T-helper 2 cell treated with Interferon-gamma antibody and Interleukin-4, amounts not matched to agents 5 μg/mL and 100 μg/mL, for 36 hours (primary cell): ENCODE measurements at places on chromosomes 4 and X.
A peak's percentile ranks its signal among the peaks of the same experiment; 100 is the strongest.

GRCh38 chrX:70331161-70331560 lies 41.3 kb downstream of the KIF4A start:
- no peak for DNase-seq

DNA sequence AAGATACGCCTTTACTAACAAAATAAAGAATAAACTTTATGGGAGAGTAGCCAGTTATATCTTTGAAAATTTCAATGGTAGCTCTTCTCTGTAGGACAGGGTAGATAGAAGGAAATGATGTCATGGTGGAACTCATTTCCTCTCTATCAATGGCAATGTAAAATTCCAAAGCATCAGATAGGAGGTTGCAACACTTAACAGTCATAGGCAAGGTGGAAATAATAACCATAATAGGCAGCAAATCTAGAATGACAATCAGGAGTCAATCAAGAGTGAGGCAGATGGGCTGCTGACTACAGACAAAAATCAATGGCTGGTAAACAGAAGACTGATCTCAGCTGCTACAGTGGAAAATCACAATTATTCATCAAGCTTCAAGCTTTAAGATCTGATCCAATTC lies 53.9 kb upstream of the TET2 start:
- no peak for DNase-seq

DNA sequence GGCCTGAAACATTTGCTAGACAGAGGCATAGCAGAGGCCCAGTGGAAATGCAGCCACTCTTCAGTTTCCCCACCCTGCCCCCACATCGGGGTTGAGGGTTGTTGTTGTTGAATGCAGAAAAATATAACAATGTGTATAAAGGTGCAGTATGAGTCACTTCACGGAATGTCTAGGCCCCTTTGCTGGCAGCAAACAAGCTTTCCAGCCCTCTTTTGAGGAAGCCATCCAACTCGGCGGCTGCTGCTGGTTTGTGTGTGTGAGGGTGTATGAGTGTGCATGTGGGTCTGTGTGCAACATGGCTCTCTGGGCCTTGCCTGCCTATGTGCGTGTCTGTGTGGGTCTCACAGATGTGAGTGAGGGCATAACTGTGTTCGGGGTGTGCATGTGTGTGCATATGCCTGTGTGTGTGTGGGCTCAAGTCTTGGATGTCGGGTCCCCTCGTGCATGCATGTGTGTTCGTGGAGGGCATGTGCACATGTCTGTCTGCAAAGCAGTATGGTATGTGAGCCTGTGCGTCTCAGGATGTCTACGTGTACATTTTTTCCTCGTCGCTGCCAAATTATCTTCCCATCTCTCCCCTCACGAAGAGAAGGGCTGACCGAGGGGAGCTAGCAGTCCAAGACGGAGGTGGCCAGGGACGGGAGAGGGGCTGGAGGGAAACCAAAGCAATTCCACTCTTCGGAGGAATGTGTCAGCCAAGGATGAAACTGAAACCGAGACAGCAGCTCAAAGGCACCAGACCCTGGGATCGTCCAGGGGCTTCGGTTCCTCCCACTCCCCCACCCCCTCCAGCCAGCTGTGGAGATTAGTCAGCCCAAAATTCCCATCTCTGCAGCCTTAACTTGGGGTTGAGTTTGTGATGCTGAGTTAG lies 8.4 kb upstream of the ELF4 start:
- no peak for DNase-seq

- no peak for DNase-seq
Observed at GRCh38 chrX:40262157-40263013, 164.6 kb upstream of the BCOR start.

- DNase-seq: no peak
Observed at GRCh38 chrX:129650183-129650689, 4.5 kb downstream of the APLN start.

- no peak for DNase-seq
Observed at GRCh38 chr4:1576304-1576960, 107.7 kb downstream of the FAM53A start.

DNA sequence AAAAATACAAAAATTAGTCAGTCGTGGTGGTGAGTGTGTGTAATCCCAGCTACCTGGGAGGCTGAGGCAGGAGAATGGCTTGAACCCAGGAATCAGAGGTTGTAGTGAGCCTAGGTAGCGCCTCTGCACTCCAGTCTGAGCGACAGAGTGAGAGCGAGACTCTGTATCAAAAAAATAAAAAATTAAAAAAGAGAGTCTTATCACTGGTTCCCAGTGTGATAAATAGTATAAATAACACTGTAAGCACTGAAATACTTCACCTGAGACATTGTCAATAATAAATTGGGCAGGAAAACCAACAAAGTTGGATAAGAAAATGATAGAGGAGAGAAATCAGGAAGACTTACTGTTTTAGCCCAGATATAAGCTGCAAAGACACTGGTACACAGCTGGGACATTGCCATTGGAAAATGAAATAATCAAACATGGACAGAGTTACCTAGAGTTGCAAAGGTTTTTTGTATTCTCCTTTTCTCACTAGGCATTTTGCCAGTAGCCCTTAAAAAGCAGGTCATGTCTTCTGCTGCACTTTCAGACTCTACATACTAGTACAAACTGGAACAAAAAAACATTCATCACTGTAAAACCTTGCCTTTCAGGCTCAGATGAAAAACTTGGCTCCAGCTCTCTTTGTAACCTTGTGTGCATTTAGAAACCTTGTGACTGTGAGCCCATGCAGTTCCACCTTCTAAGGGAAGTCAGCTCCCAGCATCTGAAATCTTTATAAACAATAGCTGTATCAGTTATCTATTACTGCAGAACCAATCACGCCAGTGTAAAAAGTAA lies 55.0 kb upstream of the PPP1R2C start:
- no peak for DNase-seq

DNA sequence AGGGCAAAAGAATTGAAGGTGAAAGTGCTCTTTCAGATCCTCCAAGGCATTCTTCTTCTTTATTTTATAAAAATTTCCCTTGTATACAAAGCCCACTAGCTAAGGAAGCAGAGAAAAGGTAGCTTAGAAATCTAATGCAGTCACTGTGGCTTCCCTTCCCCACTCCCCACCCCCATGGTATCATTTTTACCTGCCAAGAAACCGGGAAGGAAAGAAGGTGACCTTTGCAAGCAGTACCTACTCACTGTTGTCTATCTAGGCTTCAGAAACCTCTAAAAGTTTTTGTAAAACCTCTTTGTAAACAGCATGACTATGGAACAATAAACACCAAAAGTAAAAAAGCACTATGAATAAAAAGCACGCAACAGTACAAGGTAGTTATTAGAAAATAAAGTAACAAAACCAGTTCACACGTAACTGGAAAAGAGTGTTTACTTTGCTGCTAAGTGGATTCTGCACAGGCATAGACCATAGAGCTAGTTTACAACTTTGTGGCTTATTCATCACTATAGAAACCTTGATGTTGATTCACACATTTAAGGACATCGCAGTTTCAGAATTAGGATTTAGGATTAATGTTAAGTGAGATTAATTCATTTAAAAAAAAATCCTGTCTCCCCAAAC lies 109.6 kb upstream of the FTHL17 start:
- no peak for DNase-seq

- no peak for DNase-seq
Observed at GRCh38 chr4:3269991-3270611, 21.1 kb downstream of the MSANTD1 start.

DNA sequence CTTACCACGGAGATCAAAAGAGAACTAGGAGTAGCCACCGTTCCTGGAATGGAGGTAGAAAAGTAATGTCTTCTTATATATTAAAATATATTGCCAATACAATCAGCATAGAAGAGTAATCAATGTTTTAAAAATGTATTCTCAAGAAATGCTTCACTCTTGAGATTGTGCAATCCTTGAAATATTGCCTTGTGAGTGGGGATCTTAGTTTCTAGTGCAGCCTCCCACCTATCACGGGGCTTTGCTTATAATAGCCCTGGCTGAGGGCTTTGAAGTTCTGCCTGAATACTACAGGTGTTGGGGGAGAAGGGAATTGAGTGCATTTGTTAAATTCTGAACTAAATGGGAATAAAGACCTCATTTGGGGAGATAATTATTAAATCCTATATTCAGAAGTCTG lies 55.5 kb downstream of the VGLL1 start:
- no peak for DNase-seq

DNA sequence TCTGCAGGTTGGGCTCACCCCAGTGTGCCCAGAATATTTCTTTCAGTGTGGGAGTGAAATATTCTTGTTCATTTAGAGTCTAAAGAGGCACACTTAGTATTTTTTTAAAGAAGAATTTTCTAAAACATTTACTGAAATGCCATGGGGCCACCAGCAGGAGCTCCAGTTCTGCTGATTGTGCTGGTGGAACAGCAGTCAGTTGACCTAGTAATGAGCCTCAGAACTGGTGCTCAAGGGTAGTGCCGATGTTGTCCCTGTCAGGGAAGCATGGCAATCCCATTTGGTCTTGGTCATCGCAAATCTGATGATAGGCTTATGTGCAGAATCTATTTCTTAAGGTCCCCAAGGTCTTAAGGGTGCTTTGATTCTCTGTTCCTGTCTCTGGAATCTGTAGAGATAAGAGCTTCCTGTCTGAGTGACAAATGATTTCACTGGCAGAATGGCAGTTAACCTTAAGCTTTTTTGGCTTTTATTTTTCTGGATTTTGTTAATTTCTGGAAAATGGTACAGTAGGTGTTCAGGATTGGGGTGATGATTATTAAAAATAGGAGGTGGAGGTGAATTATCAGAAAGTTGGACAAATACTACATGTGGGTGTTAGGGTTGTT lies 31.3 kb downstream of the JADE1 start:
- no peak for DNase-seq

DNA sequence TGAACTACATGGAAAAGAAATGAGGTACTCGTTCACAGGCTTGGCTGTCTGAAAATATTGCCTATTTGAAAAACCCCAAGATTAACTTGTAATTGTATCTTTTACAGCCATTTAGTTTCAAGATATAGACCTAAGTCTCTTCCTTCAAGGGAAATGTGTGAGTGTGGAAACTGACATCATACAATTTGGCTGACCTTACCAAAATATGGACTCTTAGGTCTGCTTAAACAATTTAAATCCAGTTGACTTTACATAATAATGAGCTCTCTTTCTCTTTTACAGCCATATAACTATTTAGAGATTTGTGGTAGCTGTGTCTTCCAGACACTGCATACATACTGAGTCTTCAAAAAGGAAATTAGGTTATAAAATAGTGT lies 186.9 kb downstream of the NR3C2 start:
- no peak for DNase-seq

GRCh38 chrX:112672788-112673560 lies 6.8 kb downstream of the LHFPL1 start:
- no peak for DNase-seq

- DNase-seq: peak; percentile 38
Observed at GRCh38 chr4:100106982-100107381, 83.3 kb downstream of the DDIT4L start.

DNA sequence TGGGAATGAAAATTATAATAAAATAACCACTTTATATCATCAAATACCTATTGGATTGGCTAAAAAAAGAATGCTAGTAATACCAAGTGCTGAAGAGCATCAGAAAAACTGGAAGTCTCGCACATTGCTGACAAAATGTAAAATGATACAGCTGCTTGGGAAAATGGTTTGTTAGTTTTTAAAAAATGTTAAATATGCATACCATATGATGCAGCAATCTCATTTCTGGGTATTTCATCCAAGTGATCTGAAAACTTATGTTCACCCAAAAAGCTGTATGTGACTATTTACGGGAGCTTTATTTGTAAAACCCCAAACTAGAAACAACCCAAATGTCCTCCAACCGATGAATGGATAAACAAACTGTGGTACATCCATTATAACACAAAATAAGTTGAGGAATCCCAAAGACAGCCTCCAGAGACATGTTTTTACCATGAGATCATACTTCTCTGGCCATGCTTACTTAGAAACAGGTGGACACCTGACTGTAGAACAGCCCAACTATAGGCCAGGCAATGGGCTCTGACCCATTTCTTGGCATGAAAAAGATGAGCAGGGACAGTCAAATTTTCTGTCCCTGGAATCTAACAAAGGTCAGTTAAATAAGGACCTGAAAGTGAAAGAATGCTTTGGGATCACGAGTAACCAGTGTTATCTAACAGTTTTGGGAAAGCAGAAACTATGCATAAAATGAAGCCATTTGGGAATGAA lies 47.5 kb upstream of the FAM120C start:
- DNase-seq: no peak

DNA sequence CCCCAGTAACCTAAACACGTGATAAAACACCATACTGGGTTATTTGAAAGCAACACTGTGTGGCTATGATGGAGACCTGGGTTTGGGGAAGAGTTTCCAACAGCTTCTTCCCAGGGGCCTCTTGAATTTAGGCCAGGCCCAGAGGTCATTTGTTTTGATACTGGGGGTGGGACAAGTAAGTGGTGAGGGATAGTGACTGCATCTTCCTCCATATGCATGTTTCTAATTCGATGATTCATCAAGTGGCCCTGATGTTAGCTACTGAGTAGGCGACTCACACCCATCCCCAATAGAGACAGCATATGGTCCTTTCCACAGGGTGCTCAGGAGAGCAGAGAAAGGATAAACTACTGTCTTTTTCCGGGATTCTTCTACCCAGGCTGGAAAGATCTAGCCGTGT lies 2.7 kb downstream of the NDP start:
- DNase-seq: no peak

DNA sequence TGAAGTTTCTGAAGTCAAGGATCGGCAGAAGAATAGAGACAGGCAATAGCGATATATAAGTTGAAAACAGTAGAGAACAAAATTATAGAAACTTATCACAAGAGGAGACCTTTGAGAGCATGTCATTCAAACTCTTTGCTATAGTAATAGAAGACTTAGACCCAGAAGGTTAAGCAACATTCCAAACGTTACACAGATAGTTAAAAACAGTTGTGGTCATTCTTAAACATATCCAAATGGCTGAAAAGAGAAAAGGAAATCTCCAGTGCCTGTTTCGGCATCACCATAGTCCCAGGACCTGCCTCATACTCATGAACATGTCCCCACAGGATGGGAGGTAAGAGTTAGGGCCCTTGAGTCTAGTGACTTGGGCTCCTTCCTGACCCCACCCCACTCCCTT lies 258.1 kb upstream of the NOCT start:
- DNase-seq: no peak

DNA sequence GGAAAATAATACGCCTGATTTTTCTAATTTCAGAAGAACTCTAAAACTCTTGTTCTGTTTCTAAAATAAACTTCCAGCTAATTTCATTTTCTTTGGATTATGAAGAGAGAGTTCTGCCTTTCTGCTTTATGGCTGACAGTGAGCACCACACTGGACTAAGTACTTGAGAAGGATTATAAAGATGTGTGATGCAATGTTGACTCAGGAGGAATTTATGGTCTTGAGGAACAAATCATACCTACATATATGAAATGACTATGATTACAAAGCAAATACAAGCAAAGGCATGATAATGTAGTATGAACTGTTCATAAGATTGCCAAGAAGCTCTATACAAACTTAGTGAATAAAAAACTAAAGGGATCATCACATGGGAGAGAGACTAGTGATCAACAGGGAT lies 13.0 kb upstream of the SLC25A5 start:
- no peak for DNase-seq

- DNase-seq: peak; percentile 20
Observed at GRCh38 chrX:19887911-19888879, 795 bp upstream of the SH3KBP1 start.
